Cardiac septum (tissue), 1 donor: ENCODE measurements at places on chromosomes 11 and 22. TPM values are rescaled to one million over a fixed set of nuclear protein-coding genes. Genes with fewer than 3 reads are reported as not detected.

The UPB1 gene
- 0.67 TPM for total RNA-seq

The SLC17A6 gene
- total RNA-seq = not detected

The ARHGAP8 gene
- 0.19 TPM for total RNA-seq

The PRRG4 gene
- total RNA-seq = 0.40 TPM

The CARD18 gene
- total RNA-seq = not detected

The FXYD2 gene
- 1.6 TPM for total RNA-seq
